ENCODE measurements at places on chromosomes 11 and 22.

- DNase-seq, result no peak
Measured at GRCh38 chr22:19567157-19568009, 43.2 kb upstream of the CLDN5 start.

- DNase-seq, result no peak
Measured at GRCh38 chr22:45584621-45585436, 82.1 kb downstream of the FBLN1 start.

DNA sequence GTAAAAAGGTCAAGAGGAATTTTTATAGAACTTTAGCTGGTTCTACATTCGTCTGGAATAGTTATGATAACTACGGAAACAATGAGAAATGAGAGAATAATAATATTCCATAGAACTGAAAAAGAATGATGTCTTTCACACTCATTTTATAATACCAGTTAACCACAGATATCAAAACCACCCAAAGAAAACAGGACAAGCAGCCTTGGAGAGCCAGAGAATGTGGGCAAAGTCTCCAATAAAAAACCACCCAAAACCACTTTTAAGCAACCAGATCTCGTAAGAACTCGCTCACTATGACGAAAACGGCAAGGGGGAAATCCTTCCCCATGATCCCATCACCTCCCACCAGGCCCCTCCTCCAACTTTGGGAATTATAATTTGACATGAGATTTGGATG, 60.8 kb downstream of the ARHGAP32 start:
- DNase-seq, result no peak

DNA sequence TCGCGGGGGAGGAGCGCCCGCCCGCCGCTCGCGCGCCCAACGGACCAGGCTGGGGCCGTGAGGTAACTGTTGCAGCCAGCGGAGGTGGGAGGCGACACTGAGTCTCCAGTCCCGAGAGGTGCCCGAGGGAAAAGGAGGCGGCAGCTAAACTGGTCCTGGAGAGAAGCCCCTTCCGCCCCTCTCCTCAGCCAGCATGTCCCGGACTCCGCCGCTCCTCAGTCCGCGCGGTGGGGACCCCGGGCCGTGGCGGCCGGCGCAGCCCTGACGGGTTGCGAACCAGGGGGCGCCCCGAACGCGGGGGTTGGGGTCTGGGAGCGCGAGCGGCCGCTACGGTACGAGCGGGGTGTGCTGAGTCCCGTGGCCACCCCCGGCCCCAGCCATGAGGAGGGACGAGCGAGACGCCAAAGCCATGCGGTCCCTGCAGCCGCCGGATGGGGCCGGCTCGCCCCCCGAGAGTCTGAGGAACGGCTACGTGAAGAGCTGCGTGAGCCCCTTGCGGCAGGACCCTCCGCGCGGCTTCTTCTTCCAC, at the start of gene PDE3B:
Gene PDE3B, plus strand, starts transcription at position 108 of the 529 bp plus-strand sequence. Its CDS starts 272 bp downstream, at position 380.
- DNase-seq, result no peak

GRCh38 chr11:64367931-64368672, 9.1 kb downstream of the RPS6KA4 start:
- no peak for DNase-seq

DNA sequence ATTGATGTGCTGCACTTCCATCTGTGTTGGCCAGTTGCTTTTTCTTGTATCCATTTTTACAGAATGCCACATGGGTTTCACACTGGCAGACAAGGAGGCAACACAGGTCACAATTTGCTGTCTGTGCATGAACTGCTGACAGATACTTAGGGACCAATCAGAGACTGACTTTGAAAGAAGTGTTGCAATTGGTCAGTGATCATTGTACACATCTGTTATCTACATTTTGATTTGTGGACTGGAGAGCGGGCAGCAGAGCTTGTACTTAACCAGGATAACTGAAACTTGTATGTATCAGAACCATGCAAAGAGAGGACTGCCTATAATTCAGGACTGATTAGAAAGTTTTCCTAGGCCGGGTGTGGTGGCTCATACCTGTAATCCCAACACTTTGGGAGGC, 21.8 kb downstream of the PRR5 start:
- DNase-seq, result no peak

DNA sequence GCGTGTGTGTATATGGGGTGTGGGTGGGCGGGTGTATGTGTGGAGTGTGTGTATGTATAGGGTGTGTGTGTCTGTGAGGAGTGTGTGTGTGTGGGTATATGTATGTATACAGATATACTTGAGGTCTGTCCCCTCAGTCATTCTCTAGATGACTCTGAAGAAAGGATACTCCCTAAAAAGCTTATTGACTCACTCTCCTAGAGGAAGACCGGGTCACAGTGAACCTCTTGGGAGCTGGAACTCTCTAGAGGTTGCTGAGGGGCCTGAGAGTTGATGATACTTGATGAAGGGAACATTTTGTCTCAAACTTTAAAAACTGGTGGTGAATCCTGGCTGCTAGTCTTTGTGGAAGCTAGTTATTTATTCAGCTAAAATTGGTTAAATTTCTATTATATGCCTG, 15.1 kb downstream of the STX3 start:
- DNase-seq, result no peak

GRCh38 chr22:27512283-27512761, 289.2 kb downstream of the MN1 start:
- no peak for DNase-seq

DNA sequence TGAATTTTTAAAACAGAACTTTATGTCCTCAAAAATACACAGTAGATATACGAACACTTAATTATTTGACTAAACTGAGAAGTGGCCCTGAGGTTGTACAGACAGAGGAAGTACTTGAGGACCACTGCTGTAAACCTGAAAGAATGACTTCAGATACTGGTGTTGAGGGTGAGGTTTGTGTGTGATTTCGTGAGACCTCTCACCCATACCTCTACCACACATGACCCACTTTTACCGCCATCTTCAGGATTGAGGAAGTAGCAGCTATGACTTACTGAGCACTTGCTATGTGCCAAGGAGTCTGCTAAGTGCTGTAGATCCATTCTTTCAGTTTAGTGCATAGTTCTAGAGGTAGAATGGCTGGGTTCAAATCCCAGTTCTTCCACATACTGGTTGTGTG, 21.9 kb downstream of the MMP13 start:
- no peak for DNase-seq

GRCh38 chr11:2995893-2996554, 3.9 kb upstream of the NAP1L4 start:
- DNase-seq, result no peak

GRCh38 chr11:130383344-130384211, 44.8 kb downstream of the ADAMTS8 start:
- DNase-seq, result no peak

GRCh38 chr11:43689167-43689566, 8.6 kb downstream of the HSD17B12 start:
- DNase-seq, result no peak

GRCh38 chr22:43216738-43217137, 29.8 kb upstream of the TTLL12 start:
- DNase-seq, result no peak

DNA sequence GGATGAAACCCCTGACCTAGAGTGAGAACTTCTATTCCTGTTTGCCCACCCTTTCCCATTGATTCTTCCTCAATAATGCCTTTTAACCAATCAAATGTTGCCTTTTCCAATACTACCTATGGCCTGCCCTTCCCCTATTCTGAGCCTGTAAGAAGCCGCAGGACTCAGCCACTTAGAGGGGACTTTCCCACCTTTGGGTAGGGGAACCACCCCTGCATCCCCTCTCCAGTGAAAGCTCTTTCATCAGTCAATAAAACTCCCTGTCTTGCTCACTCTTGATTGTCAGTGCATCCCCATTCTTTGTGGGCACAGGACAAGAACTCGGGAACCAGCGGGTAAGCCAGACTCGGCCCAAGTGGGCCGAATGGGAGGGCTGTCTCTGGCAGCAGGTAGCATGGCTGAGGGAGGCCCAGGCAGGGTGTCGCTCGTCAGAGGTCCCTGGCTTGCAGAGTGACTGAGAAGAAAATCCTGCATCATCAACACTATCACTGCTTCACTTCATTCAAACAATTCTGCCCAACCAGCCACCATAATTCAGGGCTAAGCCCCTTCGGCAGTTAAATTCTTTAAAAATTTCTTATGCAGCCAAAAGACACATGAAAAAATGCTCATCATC, 30.4 kb downstream of the LDHAL6A start:
- no peak for DNase-seq

DNA sequence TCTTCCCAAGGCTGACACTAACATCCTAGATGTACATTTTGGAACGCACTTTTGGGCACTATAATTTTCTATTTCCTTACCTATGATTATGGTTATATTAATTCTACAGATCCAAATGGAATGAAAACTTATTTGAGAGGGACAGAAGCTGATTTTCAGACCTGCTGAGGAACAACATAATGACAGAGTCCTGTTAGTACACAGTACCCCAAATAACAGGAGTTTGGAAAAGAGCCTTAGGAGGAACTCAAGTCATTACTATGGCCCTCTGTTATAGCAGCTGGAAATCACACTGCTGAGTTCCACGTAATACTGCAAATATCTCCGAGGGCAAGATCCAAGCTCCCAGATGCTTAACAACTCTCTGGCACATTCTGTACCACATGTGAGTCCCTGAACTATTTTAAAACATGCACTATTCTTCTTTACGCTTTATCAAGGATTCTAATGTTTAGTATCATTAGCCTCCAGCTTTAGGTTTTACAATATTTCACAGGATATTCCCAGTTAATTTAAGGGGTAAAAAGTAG, 1027.7 kb upstream of the CCDC90B start:
- no peak for DNase-seq

DNA sequence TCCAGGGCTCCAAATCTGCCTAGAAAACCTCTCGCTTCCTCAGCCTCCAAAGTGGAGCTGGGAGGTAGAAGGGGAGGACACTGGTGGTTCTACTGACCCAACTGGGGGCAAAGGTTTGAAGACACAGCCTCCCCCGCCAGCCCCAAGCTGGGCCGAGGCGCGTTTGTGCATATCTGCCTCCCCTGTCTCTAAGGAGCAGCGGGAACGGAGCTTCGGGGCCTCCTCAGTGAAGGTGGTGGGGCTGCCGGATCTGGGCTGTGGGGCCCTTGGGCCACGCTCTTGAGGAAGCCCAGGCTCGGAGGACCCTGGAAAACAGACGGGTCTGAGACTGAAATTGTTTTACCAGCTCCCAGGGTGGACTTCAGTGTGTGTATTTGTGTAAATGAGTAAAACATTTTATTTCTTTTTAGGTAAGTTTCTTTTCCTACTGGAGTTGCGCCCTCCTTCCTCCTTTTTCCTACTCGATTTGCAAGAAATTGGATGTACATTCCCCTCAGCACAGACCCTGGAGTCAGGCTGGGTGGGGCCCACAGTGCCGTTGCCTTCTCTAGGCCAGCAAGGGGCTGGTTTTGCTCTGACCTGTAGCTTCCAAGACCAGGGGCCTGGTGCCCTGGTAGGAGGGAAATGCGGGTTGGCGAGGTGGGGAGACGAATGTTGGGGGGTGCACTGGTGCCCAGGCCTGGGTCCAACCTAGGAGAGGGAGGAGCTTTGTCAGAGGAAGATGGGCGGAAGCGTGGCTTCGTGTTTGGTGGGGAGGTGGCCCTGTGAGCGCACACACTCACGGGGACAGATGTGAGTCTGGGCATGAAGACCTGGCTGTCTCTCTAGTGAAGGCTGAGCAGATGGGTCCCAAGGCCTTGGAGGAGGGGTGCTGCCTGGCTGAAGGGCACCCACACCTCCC, 50.6 kb downstream of the ST14 start:
- no peak for DNase-seq

- DNase-seq, result no peak
Measured at GRCh38 chr11:120756931-120757330, 245.4 kb downstream of the GRIK4 start.

DNA sequence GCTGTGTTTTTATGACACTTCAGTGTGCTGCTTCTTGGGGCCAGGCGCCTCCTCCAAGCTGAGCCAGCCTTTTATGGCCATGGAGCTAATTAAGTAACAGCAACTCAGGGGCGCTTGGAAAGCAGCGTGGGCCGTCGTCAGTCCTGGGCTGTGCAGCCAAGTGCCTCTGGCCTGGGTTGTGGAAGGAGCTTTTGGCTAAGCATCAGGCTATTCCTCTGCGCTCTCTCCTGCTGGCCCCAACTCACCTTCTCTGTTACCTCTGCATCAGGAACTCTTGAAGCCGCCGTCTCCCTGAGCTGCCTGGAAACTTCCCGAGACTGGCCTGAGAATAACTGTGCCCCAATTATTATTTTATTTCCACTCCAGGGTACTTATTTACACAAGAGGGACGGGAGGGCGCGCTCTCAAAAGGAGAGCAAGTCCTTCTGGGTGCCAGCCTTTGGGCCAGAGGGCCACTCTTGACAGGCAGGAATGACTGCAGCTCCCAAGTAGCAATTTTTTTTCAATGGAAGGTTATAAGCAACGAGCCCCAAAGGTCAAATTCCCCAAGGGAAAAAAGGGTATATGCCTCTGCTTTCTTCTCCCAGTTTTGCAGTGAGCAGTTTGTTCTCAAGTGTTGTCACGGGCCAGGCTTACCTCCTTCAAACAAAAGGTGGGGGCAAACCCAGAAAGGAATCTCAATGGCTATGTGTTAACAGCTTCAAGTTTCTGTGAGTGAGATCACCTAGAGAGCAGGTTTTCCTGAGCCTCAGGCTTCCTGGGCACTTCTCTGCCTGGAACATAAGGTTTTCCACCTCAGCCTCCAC, 38.5 kb upstream of the NAV2 start:
- no peak for DNase-seq

- DNase-seq, result no peak
Measured at GRCh38 chr22:17260298-17260697, 41.1 kb upstream of the ADA2 start.

GRCh38 chr11:116400081-116400480, 372.7 kb downstream of the BUD13 start:
- DNase-seq, result no peak

- no peak for DNase-seq
Measured at GRCh38 chr11:102946237-102946636, 9.3 kb downstream of the MMP13 start.

GRCh38 chr22:43996170-43996980, 27.7 kb upstream of the PARVB start:
- peak; percentile 59 for DNase-seq

GRCh38 chr22:46678003-46678657, 57.9 kb downstream of the GRAMD4 start:
- no peak for DNase-seq

DNA sequence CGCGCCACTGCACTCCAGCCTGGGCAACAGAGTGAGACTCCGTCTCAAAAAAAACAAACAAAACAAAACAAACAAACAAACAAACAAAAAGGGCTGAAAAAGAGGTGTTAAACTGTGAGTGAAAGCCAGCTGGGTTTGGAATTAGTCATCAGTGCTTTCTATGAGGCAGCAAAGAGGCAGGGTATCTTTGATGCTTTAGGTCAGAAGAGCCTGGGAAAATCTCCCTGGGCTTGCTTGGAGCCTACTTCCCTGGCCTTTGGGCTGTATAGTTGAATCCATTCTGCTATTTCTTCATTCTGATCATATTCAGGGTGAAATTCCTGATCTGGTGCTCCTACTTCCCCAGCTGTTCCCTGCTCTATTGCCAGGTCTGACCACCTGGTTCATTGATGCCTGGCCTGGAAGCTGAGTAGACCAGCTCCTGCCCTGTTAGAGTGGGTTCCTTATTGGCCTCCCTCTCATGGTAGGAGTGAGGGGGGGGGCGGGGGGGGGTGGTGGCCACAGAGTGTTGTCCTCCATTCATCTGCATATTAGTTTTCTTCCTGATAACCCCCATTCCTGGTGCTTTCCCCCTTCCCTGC, 65.6 kb downstream of the INSC start:
- DNase-seq, result no peak

GRCh38 chr11:123195188-123196059, at the start of gene CLMP:
Gene CLMP, minus strand, starts transcription at chr11:123195248. Its CDS starts 308 bp downstream, at chr11:123194940.
- DNase-seq, result no peak

- no peak for DNase-seq
Measured at GRCh38 chr11:104442321-104442720, 278.4 kb upstream of the PDGFD start.

GRCh38 chr11:36564376-36565030, 3.3 kb upstream of the RAG1 start:
- peak; percentile 14 for DNase-seq
